Frontal cortex (tissue), 4 donors: ENCODE measurements at places on chromosomes 6 and 20.

DNA sequence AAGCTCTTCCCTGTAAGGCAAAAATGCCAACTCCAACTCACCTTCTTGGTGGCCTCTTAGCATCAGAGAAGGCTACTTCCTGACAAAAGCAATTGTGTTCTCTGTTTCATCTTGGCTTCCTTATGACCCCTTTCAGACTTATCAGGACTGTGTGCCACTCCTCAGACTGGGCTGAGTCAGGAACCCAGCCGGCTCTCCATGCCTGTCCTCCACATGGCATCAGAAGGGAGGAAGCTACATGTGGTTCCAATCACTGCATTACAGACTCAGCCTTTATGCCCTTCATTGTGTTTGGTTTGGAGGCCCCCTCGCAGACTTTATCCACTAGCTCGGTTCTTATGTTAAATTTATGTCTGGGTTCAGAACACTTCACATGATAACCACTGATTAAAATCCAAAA is 142.5 kb downstream of the SLC24A3 start:
- no peak for DNase-seq

DNA sequence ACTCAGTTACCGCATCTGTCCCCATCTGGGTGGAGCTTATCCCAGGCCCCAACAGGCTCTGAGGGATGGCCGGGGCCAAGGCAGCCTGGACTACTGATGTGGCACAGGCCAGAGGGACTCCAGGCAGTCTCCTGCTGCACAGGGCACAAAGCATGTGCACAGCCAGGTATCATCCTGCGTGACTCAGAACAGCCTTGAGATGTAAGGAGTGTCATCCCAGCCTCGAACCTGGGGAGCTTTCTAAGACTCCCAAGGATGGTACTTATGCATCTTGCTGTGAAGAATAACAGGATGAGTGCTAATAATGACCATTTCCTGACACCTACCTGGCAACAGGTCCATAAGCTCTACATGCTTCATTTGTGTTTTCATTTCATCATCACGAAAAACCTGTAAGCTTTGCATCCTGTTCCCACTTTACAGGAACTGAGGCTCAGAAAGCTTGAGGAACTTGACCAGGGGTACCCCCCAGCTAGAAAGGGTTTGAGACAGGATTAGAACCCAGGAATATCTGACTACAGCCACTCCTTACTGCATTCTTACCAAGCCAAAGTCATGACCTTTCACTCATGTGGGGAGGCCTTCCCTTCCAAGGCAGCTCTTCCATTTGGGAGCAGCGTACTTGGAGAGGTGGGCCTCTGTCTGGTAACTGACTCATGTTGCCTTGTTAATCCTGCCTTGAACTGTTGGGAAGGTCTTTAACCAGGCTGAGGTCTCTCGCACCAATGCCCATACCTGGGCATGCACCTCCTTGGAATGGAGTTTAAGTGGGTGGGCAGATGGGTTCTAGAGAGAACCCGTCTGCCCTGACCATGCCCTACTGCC is 1.9 kb downstream of the TRIB3 start:
- no peak for DNase-seq

GRCh38 chr6:89190741-89191140 is 26.4 kb downstream of the GABRR1 start:
- no peak for DNase-seq

DNA sequence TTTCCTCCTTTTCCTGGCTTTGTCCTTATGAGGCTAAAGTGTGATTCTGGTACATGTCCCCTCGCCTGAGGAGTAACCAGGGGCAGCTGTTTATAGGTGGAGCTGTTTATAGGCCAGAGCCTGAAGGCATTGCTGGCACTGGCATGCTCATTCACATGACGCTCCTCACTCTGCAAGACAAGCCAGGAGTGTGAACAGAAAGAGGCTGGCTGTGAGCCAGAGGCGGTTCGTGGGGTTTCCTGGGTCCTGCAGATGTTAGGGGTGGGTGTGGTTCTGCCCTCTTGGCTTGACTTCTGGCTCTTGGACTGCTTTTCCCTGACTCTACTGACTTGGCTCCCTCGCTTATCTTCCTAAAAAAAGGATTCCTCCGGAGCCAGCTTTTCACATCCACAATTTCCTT is 12.8 kb upstream of the MDFI start:
- DNase-seq = no peak

- DNase-seq = peak; percentile 77
These were observed 11.2 kb upstream of the PSMG4 start for GRCh38 chr6:3247255-3248146.

- peak; percentile 67 for DNase-seq
These were observed at the start of gene HMGCLL1 for GRCh38 chr6:55578537-55579363. TSS of gene HMGCLL1 (minus strand) at chr6:55579192. CDS start at chr6:55579055, 137 bp downstream.

DNA sequence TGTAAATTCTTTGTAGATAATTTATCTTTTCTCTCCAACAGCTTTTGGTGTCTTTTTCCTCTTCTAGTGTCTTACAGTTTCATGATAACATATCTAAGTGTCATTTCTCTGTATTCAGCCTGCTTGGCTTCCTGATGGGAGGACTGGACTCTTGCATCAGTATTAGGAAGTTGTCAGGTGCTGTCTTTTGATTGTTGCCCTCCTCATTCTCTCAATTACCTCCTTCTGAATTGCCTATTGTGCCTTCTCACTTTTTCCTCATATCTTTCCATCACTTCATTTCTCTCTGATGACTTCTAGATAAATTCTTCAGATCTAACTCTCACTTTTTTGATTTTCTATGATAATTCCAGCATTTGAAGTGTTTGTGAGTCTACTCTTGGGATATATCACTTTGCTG is 154.4 kb upstream of the MLIP start:
- DNase-seq = no peak

- peak; percentile 32 for DNase-seq
These were observed 118.8 kb downstream of the CDH4 start for GRCh38 chr20:61370841-61371303.

DNA sequence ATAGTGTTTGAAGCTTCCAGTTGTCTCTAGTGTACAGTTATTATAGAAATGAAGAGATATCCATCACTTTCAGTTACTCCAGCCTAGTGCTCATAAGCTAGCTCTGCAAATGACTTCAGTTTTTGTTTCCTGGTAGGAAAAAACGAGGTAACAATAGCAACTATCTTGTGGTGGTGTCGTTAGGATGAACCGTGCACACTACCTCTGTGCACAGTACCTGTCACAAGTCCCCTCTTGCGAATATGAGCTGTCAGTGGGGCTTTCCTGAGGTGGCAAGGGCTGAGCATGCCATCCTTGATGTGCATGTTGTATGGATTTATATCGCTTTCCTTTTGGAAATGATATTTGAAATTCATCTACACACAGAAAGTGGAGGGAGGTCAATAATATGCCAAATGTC is 151.8 kb downstream of the ARID1B start:
- no peak for DNase-seq

GRCh38 chr6:144008120-144008811 is at the start of gene PLAGL1:
TSS of gene PLAGL1 (minus strand) at chr6:144008259. CDS start at chr6:143948136, 60,123 bp downstream.
- peak; percentile 47 for DNase-seq

GRCh38 chr6:155317186-155317585 is 2.9 kb upstream of the TFB1M start:
- no peak for DNase-seq

- no peak for DNase-seq
These were observed 185.4 kb upstream of the GRIK2 start for GRCh38 chr6:101208152-101208551.

DNA sequence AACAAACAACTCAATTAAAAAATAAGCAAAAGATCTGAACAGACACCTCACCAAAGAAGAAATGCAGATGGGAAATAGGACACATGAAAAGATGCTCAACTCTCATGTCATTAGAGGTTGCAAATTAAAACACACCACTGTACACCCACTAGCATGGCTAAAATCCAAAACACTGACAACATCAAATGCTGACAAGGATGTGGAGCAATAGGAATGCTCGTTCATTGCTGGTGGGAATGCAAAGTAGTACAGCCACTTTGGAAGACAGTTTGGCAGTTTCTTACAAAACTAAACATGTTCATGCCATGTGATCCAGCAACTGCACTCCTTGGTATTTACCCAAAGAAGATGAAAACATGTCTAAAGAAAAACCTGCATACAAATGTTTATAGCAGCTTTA is 47.2 kb downstream of the CDK19 start:
- DNase-seq = no peak

DNA sequence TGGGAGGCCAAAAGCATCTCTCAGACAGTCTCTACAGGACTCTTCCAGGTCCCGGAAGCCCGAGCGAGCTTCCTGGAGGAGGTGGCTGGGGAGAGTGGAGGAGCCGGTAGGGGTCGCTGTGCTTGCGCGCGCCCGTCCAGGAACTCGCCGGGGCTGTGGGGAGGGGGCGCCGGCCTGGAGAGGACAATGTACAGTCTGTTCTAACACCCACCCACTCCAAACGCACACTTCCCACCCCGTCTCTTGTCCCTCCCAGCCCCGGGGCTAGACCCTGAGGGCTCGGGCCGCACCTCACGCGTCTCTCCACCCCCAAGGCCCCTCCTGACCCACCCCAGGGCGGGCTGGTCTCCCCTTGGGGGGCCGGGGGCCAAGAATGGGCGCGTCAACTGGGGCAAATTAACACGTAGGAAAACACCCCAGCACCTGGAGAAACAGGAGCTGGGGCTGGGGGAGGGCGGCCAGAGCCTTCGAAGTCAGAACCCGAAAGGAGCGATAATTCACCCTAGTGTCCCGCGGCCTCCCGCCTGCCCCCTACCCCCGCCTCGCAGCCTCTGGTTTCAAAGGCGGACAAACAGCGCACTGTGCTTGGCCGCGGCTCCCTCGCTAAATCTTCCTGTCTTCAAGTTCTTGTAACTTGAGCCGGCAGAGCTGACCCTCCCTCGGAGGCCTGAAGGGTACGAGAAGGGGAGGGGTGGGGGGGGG is 103.2 kb upstream of the FOXP4 start:
- no peak for DNase-seq

DNA sequence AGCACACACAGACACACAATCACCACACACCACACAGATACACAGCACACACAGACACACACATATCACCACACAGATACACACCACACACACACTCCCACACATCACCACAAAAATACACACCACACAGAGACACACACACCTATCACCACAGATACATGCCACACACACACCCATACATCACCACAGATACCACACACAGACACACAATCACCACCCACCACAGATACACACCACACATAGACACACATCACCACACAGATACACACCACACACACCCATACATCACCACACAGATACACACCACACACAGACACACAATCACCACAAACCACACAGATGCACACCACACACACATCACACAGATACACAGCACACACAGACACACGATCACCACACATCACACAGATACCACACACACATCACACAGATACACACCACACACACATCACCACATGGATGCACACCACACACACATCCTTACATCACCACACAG is 74.0 kb downstream of the GRM4 start:
- no peak for DNase-seq

- no peak for DNase-seq
These were observed 30.9 kb upstream of the TGM6 start for GRCh38 chr20:2349801-2350200.

- DNase-seq = no peak
These were observed 72.8 kb upstream of the RALGAPA2 start for GRCh38 chr20:20785226-20785625.
